Naive B cell (primary cell): ENCODE measurements at places on chromosomes 7 and 10.

DNA sequence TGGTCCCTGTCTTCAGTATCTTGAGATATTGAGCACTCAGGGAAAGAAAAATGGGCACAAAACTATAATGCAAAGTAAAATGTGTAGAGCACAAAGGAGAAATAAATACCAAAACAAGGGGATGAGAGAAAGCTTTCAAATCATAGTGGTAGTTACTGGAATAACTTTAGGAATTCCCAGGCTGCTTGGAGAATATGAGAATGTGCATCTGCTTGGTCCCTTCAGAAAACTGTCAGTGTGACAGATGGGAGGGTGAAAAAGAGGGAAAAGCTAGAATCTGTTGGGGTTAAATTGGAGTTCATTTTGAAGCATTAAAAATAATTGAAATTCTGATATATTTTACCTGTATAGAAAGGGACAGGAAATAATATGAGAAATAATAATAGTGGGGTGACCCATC lies 15.3 kb downstream of the ST7 start:
- H3K4me3 ChIP-seq, result no peak overlapping the region
- H3K36me3 ChIP-seq, result no peaks in the 10 kb centered on the region
- no peak overlapping the region for H3K27ac ChIP-seq
- H3K4me1 ChIP-seq, result no peaks in the 10 kb centered on the region
- DNase-seq, result no peak

- no peak overlapping the region for H3K4me3 ChIP-seq
- H3K27me3 ChIP-seq, result no peaks in the 10 kb centered on the region
- H3K36me3 ChIP-seq, result peaks cover 60% of the 10 kb centered on the region
- H3K27ac ChIP-seq, result peak overlapping the region; percentile 90
- no peak for DNase-seq
These were observed 19.6 kb downstream of the ARID5B start for GRCh38 chr10:61921143-61921542.

- H3K27ac ChIP-seq, result no peak overlapping the region
- no peak for DNase-seq
- H3K4me1 ChIP-seq, result peaks cover 3% of the 10 kb centered on the region
- no peak overlapping the region for H3K4me3 ChIP-seq
These were observed 648.2 kb downstream of the SDK1 start for GRCh38 chr7:3949242-3949640.

- no peaks in the 10 kb centered on the region for H3K27me3 ChIP-seq
- H3K27ac ChIP-seq, result no peak overlapping the region
- H3K4me3 ChIP-seq, result no peak overlapping the region
- H3K4me1 ChIP-seq, result no peaks in the 10 kb centered on the region
- no peak for DNase-seq
These were observed 78.1 kb upstream of the RHEB start for GRCh38 chr7:151597541-151598444.

DNA sequence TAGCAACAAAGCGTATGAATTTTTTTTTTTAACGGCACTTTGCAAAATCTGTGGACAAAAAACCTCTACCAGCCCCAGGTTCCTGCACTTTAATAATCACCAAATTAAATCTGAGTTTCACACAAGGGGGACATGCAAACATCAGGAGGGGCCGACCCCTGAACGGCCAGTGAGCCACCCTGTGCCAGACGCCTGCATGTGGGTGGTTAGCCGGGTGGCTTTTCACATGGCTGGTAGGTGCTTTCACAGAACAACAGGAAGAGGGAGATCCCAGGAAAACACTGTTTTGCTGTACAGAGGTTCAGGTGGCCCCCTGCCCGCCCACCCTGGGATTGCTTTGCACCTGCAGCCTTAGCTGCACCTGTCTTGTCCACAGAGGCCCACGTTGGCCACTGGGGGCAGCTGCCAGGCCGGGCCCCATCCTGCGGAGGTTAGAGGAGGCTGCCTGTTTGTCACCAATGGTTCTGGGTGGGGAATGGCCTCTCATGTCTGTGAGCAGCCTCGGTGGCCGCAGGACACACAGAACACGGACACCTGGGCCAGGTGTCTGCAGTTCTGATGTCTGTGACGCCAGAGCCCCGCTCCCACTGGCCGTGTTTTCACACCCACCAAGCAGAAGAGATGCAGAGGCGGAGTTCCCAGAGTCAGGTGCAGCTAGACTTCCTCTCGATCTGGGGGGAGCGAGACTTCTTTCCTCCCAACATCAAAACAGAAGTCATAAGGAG lies 107.7 kb downstream of the FAM53B start:
- H3K36me3 ChIP-seq, result no peaks in the 10 kb centered on the region
- peaks cover 94% of the 10 kb centered on the region for H3K4me1 ChIP-seq
- peak overlapping the region; percentile 81 for H3K4me3 ChIP-seq
- peak; percentile 57 for DNase-seq
- peak overlapping the region; percentile 99 for H3K27ac ChIP-seq

GRCh38 chr7:139902436-139903102 lies 73.5 kb downstream of the TBXAS1 start:
- no peak overlapping the region for H3K27ac ChIP-seq
- DNase-seq, result no peak
- no peaks in the 10 kb centered on the region for H3K36me3 ChIP-seq
- peak overlapping the region; percentile 74 for H3K4me3 ChIP-seq
- no peaks in the 10 kb centered on the region for H3K27me3 ChIP-seq

GRCh38 chr10:47366731-47367460 lies 17.2 kb downstream of the ZNF488 start:
- H3K27me3 ChIP-seq, result peaks cover 6% of the 10 kb centered on the region
- no peaks in the 10 kb centered on the region for H3K4me1 ChIP-seq
- no peaks in the 10 kb centered on the region for H3K36me3 ChIP-seq
- no peak overlapping the region for H3K27ac ChIP-seq
- no peak overlapping the region for H3K4me3 ChIP-seq

GRCh38 chr7:94514917-94515316 lies 5.3 kb downstream of the CASD1 start:
- peaks cover 51% of the 10 kb centered on the region for H3K4me1 ChIP-seq
- H3K27ac ChIP-seq, result no peak overlapping the region
- H3K36me3 ChIP-seq, result no peaks in the 10 kb centered on the region
- no peak for DNase-seq
- no peak overlapping the region for H3K4me3 ChIP-seq

GRCh38 chr7:126845331-126845730 lies 407.4 kb downstream of the GRM8 start:
- no peaks in the 10 kb centered on the region for H3K36me3 ChIP-seq
- no peak for DNase-seq
- no peaks in the 10 kb centered on the region for H3K4me1 ChIP-seq
- no peak overlapping the region for H3K27ac ChIP-seq
